ENCODE measurements at places on chromosomes 7 and 10. TPM values are rescaled to one million over a fixed set of nuclear protein-coding genes. Genes with fewer than 3 reads are reported as not detected.

PODXL gene
- total RNA-seq: 0.27 TPM

- no peak overlapping the region for H3K27ac ChIP-seq
- peaks cover 2% of the 10 kb centered on the region for H3K36me3 ChIP-seq
- DNase-seq: no peak
- peaks cover 29% of the 10 kb centered on the region for H3K27me3 ChIP-seq
- no peaks in the 10 kb centered on the region for H3K4me1 ChIP-seq
- no peak overlapping the region for H3K4me3 ChIP-seq
Observed at GRCh38 chr10:120818301-120818700, 32.9 kb upstream of the WDR11 start.

GRCh38 chr7:106243893-106244292 is 40.9 kb downstream of the NAMPT start:
- H3K4me1 ChIP-seq: no peaks in the 10 kb centered on the region
- H3K36me3 ChIP-seq: peaks cover 30% of the 10 kb centered on the region
- no peak overlapping the region for H3K27ac ChIP-seq
- no peaks in the 10 kb centered on the region for H3K27me3 ChIP-seq

DNA sequence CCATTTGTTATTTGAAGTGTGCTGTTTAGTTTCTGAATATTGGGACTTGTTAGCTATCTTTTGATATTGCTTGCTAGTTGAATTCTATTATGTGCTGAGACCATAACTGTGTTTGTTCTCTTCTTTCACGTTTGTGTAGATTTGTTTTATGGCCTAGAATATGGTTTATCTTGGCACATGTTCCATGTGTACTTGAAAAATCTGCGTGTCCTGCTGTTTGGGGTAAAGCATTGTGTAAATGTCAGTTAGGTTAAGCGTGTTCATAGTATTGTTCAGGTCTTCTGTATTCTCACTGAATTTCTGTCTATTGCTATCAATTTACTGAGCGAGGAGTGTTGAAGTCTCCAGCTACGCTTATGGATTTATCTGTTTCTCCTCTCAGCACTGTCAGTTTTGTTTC is 19.4 kb downstream of the MMP21 start:
- no peak for DNase-seq
- peaks cover 23% of the 10 kb centered on the region for H3K4me1 ChIP-seq
- no peak overlapping the region for H3K4me3 ChIP-seq
- no peaks in the 10 kb centered on the region for H3K27me3 ChIP-seq
- H3K36me3 ChIP-seq: peaks cover 31% of the 10 kb centered on the region

- no peak overlapping the region for H3K4me3 ChIP-seq
- peak overlapping the region; percentile 37 for H3K27ac ChIP-seq
- H3K27me3 ChIP-seq: no peaks in the 10 kb centered on the region
- H3K36me3 ChIP-seq: no peaks in the 10 kb centered on the region
Observed at GRCh38 chr10:118720685-118721538, 33.9 kb downstream of the CACUL1 start.

- DNase-seq: no peak
- H3K36me3 ChIP-seq: peaks cover 6% of the 10 kb centered on the region
- no peak overlapping the region for H3K27ac ChIP-seq
- H3K4me1 ChIP-seq: peaks cover 3% of the 10 kb centered on the region
- peaks cover 23% of the 10 kb centered on the region for H3K27me3 ChIP-seq
- H3K4me3 ChIP-seq: no peak overlapping the region
Observed at GRCh38 chr7:127532736-127533135, 52.7 kb downstream of the GCC1 start.
